ENCODE measurements at places on chromosomes 1 and 21.

DNA sequence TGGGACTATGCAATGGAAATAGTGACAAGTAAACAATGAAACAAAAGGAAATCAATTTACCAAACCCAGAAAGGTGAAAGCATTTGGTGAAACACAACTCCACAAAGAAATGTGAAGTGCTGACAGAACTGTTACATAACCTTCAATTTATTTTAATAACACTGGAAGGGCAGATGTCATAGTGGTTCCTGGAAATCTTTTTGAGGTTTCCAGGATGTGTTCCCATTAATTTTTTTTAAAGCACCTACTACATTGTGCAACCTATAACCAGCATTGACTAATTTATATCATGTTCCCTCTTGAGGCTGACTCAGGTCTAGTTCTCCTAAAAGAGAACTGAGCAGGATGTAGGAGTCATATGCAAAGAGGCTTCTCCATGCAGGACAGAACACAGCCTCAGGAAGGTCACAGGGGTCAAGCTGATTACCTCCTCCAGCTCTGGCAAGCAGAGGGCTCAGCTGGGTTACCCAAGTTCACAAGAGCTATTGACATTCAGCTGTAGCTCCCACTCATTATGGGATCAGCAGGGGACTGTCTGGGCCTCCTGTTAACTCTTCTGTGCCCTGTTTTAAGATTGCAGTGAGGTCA is 157.1 kb upstream of the NRIP1 start:
- no peak for DNase-seq

GRCh38 chr1:235781807-235782206 is 84.9 kb downstream of the LYST start:
- no peak for DNase-seq

GRCh38 chr1:234907208-234907939 is 221.3 kb downstream of the TOMM20 start:
- DNase-seq, result no peak

DNA sequence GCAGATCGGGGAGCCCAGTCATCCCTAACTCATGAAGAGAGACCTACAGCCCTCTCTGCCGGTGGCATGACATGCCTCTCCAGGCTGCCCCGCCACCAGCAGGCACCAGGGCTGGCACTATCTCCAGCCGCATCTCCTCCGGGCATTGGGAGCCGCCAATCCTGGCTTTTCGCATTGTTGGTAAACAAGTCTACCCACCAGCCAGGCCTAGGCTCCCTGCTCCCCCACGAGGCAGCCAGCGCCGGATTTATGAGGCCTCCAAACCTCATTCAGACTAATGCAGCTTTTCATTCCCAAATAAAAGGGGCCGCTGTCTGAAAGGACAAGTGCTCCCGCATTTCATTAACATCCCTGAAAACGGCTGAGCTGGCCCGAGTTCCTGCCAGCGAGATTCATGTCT is 3.4 kb upstream of the GRIK3 start:
- no peak for DNase-seq

DNA sequence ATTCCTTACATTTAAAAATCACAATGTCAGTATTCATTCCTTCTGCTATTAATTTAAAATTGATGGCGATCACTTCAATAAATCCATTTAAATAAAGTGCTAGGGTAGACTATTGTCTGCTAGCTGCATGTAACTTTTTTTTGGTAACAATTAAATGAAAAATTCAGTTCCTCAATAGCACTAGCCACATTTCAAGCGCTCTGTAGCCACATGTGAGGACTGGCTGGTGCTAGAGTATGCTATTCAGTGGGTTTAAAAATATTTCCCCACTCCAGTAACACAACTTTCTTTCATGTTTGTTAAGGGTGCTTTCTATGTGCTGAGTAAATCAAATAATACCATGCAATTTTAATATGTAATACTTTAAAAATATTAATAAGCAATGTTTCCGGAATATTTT is 108.2 kb downstream of the LTN1 start:
- DNase-seq, result no peak

- DNase-seq, result no peak
These were observed 639 bp upstream of the SPATA1 start for GRCh38 chr1:84505493-84506001.

GRCh38 chr1:17973694-17974093 is 133.9 kb upstream of the IGSF21 start:
- no peak for DNase-seq

DNA sequence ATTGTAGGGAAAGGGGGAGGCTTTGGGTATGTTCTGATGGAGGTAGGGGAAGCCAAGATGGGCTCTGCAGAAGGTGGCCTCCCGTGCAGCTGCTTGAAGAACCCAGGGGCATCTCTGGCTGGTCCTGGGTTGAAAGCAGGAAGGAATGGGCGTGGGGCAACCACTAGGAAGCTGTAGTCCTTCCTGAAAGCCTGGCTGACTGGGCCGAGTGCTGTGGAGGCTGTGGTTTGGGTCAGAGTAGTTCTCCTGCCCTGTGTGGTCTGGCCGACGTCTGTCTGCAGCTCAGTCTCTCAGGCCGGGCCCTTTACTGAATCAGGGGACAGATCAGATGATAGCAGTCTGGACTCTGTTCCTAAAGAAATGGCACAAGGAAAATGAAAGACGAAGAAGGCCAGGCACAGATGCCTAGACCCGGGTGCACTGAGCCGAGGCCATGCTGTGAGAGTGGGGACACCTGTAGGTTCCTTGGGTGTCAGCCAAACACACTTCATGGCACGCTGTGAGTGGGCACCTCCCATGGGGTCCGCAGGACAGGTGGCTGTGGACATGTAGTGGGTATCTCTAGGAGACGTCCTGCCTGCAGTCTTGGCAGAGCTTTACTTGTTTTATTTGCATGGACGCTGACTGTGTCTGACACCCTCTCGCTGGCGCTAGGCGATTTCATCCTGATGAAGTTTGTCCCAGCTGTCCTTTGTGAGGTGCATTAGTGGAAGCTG is 87.0 kb downstream of the POFUT2 start:
- DNase-seq, result no peak

GRCh38 chr1:208201229-208201628 is 43.0 kb downstream of the PLXNA2 start:
- DNase-seq, result no peak

DNA sequence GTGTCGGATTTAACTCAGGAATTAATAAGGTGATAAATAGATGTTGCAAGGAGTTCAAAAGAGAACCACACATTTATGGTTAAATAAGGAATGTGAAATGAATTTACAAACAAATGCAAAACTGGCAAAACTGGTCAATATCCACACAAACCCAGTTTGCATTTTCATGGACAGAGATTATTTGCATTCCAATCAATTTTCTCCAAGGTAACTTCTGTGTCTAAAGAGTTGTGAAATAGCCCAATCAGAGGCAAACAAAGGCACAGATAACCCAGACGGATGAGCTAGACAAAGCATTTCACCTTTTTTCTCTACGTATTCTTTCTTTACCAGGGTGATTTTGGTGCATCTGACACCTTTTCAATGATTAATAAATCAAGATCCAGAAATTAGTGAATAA is 63.9 kb downstream of the MAP3K7CL start:
- DNase-seq, result no peak

GRCh38 chr1:95956215-95956614 is 722.2 kb downstream of the RWDD3 start:
- no peak for DNase-seq

GRCh38 chr1:93567255-93567918 is 114.2 kb downstream of the BCAR3 start:
- no peak for DNase-seq

- no peak for DNase-seq
These were observed 2.7 kb downstream of the RAB29 start for GRCh38 chr1:205772607-205773032.

DNA sequence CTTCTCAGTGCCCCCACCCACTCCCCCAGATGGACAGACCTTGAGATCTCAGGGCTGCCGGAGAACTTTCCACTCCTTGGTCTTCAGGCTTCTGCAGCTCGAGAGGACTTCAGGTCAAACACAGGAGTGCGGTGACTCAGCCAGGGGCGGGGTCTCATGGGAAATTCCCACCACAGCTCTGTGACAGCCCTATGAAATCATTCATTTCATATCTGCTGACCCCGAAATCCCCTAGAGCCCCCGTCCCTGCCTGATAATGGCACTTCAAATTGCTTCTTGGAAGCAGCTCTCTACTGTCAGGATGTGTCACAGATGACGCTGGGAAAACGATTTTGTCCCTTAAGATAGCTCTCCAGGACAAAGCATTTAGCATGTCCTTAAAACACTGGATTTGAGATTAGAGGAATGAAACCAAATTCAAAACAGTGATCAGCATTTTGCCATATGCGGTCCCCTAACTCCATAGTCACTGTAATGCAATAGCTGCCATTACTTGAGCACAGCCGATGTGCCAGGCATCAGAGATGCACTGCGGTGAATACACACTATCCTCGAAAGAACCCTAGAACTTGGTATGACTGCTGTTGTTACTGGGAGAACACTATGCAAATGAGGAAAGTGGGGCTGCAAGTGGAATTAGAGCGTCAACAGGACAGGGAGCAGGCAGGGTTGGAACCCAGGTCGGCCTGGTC is at the start of gene TNFRSF9:
Gene TNFRSF9, minus strand, starts transcription at position 95 of the 692 bp plus-strand sequence. CDS start 845 bp downstream, outside the sequence.
- DNase-seq, result no peak

DNA sequence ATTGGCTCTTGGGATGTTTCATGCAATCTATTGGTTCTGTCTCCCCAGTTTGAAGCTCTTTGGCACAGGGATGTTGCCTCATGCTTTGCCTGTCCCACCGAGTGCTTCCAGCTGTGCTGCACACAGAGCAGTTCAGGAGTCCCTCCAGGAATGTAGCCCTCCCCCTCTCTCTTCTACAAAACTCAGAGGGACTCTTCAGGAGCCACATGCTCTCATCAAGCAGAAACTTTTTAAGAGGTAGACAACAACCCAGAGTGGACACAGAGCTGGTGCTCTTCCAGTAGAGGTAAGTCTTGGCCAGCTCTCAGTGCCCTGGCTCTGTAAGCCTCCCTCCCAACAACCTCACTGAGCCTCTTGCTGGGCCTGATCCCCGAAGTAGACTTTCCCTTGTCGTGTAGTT is 11.6 kb upstream of the ZNF697 start:
- DNase-seq, result no peak

DNA sequence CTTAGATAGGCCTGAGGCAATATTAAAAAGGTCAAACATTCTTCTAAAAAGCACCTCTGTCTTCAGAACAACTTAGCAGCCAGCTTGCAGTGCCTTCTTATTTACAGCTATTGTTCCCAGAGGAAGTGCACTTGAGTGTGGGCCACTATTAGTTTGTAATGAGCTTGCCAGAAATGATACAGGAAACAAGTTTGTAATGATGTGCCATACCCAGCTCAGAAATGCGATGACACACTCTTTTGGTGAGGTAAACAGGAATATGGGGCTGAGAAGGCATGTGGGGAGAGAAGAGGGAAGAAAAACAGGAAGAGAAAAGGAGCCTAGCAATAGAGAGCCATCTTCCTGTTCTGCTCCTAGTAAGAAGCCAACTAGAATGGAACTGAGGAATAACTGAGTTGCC is 295.4 kb downstream of the AGBL4 start:
- DNase-seq, result no peak

- DNase-seq, result no peak
These were observed 22.4 kb downstream of the SYDE2 start for GRCh38 chr1:85178396-85178795.

DNA sequence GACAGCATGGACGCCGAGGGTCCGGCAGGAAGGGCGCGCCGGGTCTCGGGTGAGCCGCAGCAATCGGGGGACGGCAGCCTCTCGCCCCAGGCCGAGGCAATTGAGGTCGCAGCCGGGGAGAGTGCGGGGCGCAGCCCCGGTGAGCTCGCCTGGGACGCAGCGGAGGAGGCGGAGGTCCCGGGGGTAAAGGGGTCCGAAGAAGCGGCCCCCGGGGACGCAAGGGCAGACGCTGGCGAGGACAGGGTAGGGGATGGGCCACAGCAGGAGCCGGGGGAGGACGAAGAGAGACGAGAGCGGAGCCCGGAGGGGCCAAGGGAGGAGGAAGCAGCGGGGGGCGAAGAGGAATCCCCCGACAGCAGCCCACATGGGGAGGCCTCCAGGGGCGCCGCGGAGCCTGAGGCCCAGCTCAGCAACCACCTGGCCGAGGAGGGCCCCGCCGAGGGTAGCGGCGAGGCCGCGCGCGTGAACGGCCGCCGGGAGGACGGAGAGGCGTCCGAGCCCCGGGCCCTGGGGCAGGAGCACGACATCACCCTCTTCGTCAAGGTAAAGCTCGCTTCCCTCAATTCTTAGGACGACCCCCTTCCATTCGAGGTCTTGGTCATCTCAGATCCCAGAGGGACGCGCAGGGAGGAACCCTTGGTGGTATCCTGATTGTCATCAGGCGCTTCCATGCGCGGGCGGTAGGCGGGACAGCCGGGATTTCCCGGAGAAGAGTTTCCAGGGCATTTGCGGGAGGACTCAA is 1.6 kb downstream of the CLIC6 start:
- no peak for DNase-seq

DNA sequence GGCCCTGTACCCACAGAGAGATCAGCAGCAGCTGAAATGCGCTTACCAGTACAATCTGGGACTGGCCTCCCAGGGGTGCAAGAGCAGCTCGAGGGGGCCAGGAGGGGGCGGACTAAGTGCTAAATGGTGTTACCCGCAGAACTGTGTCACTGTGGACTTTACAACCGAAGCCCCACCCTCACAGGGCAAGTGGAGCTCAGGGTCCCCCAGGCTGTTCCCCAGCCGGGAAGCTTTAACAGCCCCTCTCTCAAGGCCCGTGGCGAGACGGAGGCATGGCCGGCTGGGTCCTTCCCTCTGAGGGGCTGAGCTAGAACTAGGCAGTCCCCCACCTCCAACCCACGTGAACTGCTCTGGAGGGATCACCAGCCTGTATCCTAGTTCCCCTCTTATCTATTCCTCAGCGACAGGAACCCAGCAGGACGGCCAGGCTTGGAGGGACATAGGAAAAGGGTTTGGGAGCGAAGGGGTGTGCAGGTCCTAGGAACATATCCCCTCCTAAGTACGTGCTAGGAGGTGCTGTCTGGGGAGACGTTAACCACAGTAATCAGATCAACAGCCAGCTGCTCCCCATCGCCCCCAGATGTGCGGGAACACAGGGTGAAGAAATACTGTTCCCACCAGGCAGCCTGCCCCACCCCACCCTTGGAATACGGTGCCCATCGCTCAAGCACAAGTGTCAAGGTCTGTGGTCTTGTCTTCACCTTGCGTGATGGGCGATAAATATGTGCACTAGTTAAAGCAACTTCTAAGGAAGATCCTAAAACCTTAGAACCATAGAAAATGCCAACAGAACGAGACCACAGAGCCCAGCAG is 24.4 kb downstream of the ZBTB17 start:
- DNase-seq, result no peak

DNA sequence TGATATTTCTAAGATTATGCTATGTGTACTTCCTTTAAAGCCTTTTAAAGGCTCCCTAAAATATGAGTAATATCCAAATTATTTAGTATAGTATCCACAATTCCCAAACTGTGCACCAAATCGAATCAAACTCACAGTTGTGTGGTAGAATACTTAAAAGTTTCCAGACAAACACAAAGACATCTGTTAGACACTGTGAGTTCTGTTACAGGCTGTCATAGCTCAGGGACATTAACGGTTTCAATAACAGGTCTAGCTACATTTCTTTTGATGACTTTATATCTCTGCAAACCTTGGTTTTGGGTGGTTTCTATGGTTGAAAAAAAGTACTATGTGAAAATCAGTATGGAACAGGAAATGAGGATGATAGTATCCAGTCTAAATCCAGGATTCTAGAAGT is 36.9 kb upstream of the NEK7 start:
- DNase-seq, result no peak

Measured in GOT3 (cell line).